ENCODE measurements at places on chromosomes 7 and 10.

- no peak for DNase-seq
These were observed 65.2 kb upstream of the OGDHL start for GRCh38 chr10:49827297-49827696.

DNA sequence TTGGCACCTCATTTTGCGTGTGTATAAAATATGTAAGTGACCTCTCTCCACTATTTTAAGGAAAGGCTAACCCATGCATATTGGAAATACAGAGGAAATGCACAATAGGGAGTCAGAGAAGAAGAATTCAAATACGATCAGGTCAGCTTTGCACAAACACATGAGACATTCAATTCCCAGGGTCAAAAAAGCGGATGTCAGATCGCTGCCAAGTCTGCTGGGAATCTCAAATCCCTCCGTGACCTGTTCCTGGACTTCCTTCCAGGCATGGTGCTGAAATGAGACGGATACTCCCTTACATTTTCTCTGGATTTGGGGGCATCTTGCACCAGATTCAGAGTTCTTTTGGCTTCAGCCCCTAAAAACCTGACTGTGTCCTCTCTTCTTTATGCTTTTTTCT lies 91.9 kb upstream of the PRKCQ start:
- no peak for DNase-seq

DNA sequence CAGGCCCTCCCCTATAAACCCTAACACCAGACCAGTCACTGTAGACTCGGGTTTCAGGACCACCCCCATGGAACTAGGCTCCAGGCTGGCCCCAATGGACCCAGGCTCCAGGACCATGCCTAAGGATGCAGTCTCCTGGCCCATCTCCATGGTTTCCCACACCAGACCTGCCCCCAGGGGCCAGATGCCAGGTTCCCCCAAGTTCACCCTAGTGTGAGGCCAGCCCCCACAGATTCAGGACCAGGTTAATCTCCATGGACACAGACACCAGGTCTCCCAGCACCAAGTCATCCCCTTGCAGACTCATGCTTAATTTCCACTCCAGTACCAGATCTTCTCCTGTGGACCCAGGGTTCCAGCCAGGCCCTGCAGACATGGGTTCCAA lies 103.8 kb upstream of the LANCL2 start:
- no peak for DNase-seq

- DNase-seq, result no peak
These were observed 823.1 kb downstream of the SORCS1 start for GRCh38 chr10:106341356-106341755.
